ENCODE measurements at places on chromosomes 4 and X.

- H3K27me3 ChIP-seq, result no peaks in the 10 kb centered on the region
- no peak for DNase-seq
- no peak overlapping the region for H3K27ac ChIP-seq
- H3K4me3 ChIP-seq, result no peak overlapping the region
- peaks cover 5% of the 10 kb centered on the region for H3K4me1 ChIP-seq
- H3K36me3 ChIP-seq, result peaks cover 10% of the 10 kb centered on the region
Observed at GRCh38 chr4:85571008-85571407, 96.1 kb downstream of the ARHGAP24 start.

DNA sequence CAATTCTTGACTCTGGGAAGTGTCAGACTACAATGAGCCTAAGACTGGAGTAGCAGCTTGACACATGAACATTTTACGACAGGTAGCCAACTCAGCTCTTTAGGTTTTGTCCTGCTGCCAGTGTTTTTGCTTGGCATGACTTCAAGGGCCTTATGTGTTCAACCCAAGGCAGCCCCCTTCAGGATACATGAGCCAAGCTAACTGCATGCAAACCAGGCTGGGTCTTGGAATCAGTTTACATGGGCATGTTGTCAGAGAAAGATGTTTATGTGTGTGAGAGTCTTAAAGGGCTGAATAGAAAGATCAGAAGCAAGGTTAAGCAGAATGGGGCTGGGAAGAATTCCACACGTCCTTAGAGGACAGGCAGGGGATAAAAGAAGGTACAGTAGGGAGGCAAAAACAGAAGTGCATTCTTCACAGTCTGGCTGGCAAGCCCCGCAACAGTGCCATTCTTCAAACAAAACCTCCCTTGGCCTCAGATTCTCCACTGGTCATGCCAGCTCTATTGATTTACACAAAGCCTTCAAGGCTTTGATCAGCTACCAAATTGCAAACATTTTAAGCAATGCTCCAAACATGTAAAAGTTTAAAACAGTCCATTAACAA is 97.3 kb downstream of the NKX6-1 start:
- no peaks in the 10 kb centered on the region for H3K4me1 ChIP-seq
- no peak overlapping the region for H3K27ac ChIP-seq
- no peaks in the 10 kb centered on the region for H3K27me3 ChIP-seq
- H3K4me3 ChIP-seq, result no peak overlapping the region

- H3K27me3 ChIP-seq, result no peaks in the 10 kb centered on the region
- H3K27ac ChIP-seq, result peak overlapping the region; percentile 98
- peak overlapping the region; percentile 70 for H3K4me3 ChIP-seq
- H3K36me3 ChIP-seq, result no peaks in the 10 kb centered on the region
- no peak for DNase-seq
Observed at GRCh38 chr4:1246901-1247863, 1.7 kb downstream of the CTBP1 start.

- H3K4me1 ChIP-seq, result no peaks in the 10 kb centered on the region
- DNase-seq, result no peak
- no peaks in the 10 kb centered on the region for H3K36me3 ChIP-seq
- no peak overlapping the region for H3K27ac ChIP-seq
Observed at GRCh38 chr4:100284129-100284880, 94.0 kb upstream of the DDIT4L start.

DNA sequence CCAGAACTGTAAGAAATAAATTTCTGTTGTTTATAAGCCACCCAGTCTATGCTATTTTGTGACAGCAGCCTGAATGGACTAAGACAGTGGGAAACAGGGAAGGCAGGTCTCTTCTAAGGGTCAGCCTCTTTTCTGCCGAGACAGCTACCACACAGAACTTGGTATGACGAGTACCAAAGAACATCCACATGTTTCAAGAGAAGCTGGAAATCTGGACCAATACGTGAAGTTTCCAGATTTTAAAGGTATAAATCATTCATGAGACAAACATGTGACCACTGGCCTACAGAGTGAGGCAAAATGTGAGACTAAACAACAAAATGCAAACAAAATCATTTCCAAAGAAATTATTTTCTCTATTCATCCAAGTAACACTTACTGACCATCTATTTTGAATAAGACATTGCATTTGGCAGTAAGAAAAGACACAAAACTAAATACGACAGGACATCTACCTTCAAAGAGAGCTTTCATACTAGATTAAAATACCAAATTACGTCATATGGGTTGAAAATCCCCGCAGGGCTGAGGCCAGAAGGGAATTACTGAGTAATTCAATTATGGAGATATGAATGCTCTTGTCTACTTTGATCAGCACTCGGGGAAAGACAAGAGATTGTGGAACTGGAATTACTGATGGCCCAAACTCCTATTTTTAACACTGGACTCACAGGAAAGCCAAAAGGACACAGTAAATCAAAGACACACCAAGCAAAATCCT is 7.2 kb downstream of the SCARB2 start:
- H3K27me3 ChIP-seq, result no peaks in the 10 kb centered on the region
- peak overlapping the region; percentile 98 for H3K27ac ChIP-seq
- DNase-seq, result no peak
- no peak overlapping the region for H3K4me3 ChIP-seq
- H3K4me1 ChIP-seq, result peaks cover 73% of the 10 kb centered on the region

DNA sequence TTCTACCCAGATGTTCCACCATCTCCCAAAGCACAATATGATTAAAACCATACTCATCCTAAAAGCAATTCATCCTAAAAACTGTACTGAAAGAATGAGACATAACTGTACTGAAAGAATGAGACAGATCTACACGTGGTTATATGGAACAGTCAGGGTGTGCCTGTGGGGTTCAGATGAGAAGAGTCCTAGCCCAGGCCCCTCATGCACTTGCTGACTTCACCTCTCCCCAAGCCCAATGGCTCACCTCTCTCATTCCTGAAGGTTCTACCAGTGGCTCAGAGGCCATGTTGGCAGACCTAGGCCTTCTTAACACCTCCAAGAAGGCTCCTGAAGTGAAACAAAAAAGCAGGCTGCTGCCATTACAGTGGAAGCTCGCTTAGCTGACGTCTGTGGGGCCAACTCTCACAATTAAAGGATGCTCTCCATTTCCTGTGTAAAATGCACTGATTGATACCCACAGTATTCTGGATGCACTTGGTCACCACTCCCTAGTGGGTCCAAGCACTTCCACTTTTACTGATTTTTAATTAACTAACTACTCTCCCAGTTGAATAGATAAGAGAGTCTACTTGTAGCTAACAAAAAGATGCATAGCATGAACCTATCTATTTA is 3.8 kb downstream of the PLAC1 start:
- H3K27me3 ChIP-seq, result no peaks in the 10 kb centered on the region
- no peak for DNase-seq
- H3K27ac ChIP-seq, result no peak overlapping the region
- H3K36me3 ChIP-seq, result no peaks in the 10 kb centered on the region

DNA sequence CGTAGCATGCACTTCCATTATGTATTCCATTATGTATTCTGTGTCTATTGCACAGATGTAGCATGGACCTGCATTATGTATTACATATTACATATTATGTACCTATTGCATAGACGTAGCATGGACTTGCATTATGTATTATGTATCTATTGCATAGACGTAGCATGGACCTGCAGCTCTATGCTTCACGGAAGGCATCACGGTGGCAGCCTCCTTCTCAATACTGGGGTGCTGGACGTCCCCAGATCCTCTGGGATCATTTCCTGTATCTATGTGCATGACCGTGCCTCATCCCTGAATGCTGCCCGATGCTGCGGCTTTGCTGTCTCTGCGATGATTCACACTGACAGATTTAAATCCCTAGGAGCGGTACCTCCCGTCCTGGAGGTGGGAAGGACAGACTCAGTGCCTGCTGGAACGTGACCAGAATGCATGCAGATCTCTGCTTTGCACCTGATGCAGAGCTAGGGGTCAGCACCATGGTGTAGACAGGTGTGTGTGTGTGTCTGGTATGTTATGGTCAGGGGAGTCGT is 317.5 kb downstream of the DHRSX start:
- H3K4me1 ChIP-seq, result no peaks in the 10 kb centered on the region
- H3K27ac ChIP-seq, result no peak overlapping the region
- H3K4me3 ChIP-seq, result no peak overlapping the region
- no peak for DNase-seq
- no peaks in the 10 kb centered on the region for H3K36me3 ChIP-seq

DNA sequence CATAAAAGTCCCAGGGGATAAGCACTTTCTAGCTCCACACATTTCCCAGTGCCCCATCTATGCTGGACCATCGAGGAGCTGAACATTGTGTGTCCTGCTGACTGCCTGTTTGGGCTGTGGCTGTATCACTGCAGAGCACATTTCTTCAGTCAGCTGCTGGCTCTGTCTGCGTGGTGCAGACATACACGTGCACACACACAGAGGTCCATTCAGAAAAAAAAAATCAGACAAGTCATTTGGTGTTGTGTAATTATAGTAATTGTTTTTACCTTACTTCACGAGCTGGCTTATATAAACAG is 1.1 kb upstream of the PDLIM3 start:
- H3K27me3 ChIP-seq, result no peaks in the 10 kb centered on the region
- no peaks in the 10 kb centered on the region for H3K36me3 ChIP-seq
- no peak overlapping the region for H3K4me3 ChIP-seq
- peak overlapping the region; percentile 92 for H3K27ac ChIP-seq
- peaks cover 3% of the 10 kb centered on the region for H3K4me1 ChIP-seq

DNA sequence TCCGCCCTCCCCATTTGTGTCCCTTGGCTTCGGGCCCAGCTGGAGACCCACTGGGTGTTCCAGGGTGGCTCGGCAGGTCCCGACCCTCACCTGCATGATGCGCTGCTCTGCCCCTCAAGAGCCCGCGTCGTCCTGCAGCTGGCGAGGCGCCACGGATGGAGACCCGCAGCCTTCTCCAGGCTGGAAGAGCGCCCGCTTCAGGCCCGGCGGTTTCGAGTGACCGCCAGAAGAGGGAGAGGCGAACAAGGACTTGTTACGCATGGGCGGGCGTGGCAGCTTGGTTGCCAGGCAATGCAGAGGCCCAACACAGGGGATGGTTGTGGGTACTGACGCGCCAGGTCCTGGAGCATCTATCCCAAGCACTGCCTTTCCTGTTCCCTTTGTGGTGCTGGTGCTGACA is at the start of gene PDCL2:
Gene PDCL2, minus strand, starts transcription at position 232 of the 400 bp plus-strand sequence. Its CDS starts 136 bp downstream, at position 96.
- no peak for DNase-seq
- no peak within 1 kb of the TSS for H3K4me3 ChIP-seq
- no peak within 1 kb of the TSS for H3K27ac ChIP-seq
- no peaks in the 10 kb centered on the region for H3K4me1 ChIP-seq
- H3K27me3 ChIP-seq, result no peaks in the 10 kb centered on the region
- no peaks in the 10 kb centered on the region for H3K36me3 ChIP-seq

DNA sequence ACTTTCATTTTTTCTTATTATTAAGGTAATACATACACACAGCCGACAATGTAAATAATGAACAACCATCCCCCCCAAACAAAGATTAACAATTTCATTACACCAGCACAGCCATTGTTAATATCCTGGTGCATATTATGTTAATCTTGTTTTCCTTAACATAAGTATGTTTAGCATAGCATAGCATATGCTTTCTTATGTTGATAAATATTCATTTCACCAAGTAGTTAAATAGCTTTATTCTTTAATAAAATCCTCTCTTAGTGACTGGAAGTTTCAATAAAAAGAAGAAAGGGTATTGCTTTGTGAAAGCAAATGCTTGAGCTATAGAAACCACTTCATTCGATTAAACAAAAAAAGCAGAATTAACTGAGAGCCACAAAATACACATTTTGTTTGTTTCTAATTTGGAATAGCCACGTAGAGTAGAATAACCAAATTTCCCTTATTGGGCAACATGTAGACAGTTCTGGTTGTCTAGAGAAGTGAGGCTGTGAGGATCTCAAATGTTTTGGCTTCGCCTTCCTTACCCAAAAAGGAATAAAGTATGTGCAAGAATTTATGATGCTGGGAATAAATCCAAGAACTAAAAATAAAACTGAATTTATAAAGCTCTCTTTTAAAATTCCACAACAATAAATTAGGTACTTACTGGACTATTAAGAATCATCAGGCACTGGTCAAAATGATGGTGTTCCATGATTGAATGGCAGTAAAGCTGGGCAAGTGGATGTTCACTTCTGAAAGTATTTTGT is 118.0 kb downstream of the PDE5A start:
- H3K4me1 ChIP-seq, result peaks cover 3% of the 10 kb centered on the region
- no peak for DNase-seq
- no peaks in the 10 kb centered on the region for H3K27me3 ChIP-seq
- no peak overlapping the region for H3K27ac ChIP-seq
- H3K36me3 ChIP-seq, result peaks cover 21% of the 10 kb centered on the region
- no peak overlapping the region for H3K4me3 ChIP-seq

GRCh38 chr4:40196272-40196671 is 559 bp upstream of the RHOH start:
- H3K27me3 ChIP-seq, result no peaks in the 10 kb centered on the region
- H3K4me3 ChIP-seq, result no peak overlapping the region

DNA sequence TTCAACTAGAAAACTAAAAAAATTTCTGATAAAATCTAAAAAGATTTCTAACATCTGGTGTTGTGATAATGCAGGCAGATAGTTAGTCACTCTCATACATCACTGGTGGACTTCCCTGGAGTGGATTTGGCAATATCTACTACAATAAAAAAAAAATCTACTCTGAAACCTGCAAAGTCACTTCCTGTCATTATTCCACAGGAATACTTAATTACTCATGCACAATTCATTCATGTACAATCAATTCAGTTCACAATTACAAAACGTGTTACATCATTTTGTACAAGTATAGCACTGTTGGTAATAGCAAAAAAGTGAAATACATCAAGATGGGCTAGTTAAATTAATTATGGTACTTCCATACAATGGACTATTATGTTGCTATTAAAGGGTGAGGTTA is 16.5 kb upstream of the RHOH start:
- H3K27ac ChIP-seq, result no peak overlapping the region
- peaks cover 7% of the 10 kb centered on the region for H3K27me3 ChIP-seq
- no peaks in the 10 kb centered on the region for H3K36me3 ChIP-seq
- DNase-seq, result no peak
- no peak overlapping the region for H3K4me3 ChIP-seq
- no peaks in the 10 kb centered on the region for H3K4me1 ChIP-seq

DNA sequence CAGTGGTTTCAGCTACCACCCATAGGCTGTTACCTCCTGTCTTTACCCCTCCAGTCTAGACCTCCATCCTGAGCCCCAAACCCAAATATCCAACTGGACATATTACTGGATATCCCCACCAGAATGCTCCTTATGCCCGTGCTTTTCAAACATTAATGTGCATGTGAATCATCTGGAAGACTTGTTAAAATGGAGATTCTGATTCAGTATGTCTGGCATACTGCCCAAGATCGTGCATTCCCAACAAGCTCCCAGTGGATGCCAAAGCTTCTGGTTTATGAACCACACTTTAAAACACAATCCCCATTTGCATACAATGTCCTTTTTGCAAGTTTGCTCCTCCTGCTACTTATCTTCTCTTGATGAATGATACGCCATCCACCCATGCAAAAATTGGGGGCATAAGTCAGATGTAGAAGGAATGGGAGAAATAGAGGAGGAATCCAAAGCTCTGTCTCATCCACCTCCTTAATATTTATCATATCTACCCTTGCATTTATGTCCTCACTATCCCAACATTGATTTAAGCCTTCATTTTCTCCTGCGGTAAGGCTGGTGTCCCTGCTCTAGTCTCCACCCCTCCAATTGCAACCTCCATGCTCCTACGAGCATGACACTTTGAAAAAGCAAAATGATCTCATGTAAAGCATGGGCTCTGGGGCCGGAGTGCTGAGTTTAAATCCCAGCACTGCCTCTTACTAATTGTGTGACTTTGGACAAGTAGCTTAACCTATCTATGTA is 7.4 kb upstream of the PGRMC1 start:
- no peak overlapping the region for H3K4me3 ChIP-seq
- DNase-seq, result no peak
- H3K4me1 ChIP-seq, result no peaks in the 10 kb centered on the region
- no peak overlapping the region for H3K27ac ChIP-seq
- H3K27me3 ChIP-seq, result no peaks in the 10 kb centered on the region

- no peaks in the 10 kb centered on the region for H3K4me1 ChIP-seq
- no peak for DNase-seq
- no peaks in the 10 kb centered on the region for H3K36me3 ChIP-seq
- no peaks in the 10 kb centered on the region for H3K27me3 ChIP-seq
Observed at GRCh38 chrX:69987691-69988090, 62.0 kb downstream of the AWAT2 start.
